ENCODE measurements at places on chromosomes 16 and 17.

GRCh38 chr16:12254566-12254965 is 278.0 kb downstream of the SNX29 start:
- DNase-seq: no peak

DNA sequence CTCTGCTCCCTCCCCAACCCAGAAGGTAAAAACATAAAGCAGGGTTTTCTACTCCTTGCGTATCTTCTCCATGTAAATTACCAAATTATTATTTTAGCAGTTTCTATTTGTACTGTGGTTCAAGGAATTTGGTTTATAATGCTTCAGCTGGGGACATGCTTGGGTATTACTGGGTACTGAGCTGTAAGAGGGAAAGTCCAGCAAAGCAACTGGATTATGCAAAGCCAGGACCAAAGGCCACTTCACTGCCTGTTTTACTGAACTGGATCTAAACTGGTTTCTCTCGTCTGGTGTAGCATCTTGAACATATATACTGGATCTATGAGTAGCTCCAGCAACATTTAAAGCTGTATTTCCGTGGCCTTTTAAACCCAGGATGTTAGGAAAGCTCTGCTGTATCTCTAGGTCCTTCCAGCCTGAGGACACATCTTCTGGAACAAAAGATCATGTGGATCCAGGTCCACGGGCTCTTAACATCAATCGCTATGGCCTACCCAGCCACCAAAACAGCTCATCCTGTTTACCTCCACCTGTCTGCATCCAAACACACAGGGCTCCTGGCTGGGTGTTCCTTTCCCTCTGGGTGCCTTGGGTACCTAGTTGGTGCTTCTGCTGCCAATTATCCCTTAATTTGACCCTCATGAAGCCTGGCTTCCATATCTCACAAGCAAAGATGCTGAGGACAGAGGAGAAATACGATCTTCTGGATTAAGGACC is 7.2 kb downstream of the PMP22 start:
- DNase-seq: no peak

GRCh38 chr17:49218941-49219913 is 8.7 kb downstream of the ABI3 start:
- DNase-seq: no peak

GRCh38 chr17:3635474-3636153 is 436 bp downstream of the SHPK start:
- DNase-seq: peak; percentile 20

DNA sequence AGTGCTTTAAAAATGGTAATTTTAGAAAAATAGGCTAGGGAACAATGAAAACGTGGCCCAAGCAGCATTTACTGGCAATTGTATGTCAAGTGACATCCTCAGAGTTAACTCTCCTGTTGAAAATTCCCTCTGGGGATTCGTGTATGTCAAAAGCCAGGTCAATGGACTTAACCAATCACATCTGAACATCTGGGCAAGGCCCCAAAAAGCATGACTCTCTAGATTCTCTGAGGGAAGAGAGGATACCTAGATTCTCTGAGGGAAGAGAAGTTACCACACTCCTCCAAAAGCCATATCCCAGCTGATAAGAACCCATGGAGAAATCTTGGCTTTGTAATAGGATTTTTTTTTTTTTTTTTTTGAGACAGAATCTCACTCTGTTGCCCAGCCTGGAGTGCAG is 23.5 kb downstream of the NFE2L1 start:
- DNase-seq: no peak

- peak; percentile 70 for DNase-seq
Measured at GRCh38 chr16:85491058-85491771, 121.9 kb upstream of the GSE1 start.

DNA sequence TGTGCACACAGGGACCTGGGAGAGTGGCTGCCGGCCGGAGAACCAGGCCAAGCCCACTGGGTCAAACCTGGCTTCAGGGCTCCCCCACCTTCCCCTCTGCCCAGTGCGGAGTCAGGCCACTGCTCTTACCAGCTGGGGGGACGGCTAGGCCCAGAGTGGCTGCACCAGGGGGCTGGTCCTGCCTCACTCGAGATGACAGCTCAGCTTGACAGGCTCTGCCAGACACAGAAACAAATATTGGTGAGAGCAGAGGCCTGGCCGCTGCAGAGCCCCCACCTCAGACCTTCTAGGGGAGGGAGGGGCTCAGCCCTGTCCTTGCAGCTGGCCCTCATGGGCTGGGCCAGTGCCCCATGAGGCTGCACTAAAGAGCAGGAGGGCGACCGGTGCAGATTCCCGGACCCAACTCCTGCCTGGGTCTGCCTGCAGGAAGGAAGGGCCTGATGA is 4.5 kb downstream of the NUDT16L1 start:
- no peak for DNase-seq

DNA sequence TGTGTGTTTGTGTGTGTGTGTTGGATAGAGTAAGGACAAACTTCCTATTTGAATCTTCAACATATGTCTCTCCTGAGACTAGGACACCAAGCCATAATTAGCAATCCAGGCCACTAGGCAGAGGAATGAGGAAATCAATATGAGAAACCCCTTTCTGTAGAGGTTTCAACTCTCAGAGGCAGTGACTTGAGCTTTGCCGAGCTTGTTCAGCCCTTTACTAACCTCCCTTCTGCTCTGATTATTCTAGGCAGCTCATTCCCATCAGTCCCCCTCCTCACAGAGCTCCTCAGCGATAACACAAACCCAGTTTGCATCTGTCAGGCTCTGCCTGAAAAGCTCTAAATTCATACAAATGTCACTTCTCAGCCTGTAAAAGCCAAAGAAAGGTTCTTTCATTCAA is 1030.3 kb downstream of the CDH8 start:
- no peak for DNase-seq

GRCh38 chr16:63614429-63614828 is 1507.4 kb downstream of the CDH11 start:
- DNase-seq: no peak

DNA sequence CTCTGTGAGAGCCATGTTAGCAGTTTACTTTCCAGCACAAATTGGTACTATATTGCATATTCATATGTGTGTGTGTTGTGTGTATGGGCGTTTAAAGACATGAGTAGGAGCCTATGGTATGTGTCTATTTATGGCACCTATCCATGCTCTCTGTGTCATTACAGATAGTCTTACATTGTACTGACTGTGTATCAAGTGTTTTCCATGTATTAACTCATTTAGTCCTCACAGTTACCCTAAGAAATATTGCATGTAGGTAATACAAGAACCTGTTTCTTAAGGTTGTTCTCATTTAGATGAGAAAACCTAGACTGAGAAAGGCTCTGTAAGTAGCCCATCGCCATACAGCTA is 1.6 kb downstream of the ALG1 start:
- DNase-seq: no peak

- no peak for DNase-seq
Measured at GRCh38 chr17:67098006-67098405, 53.7 kb downstream of the CACNG1 start.

- DNase-seq: peak; percentile 99
Measured at GRCh38 chr16:85027349-85027957, at the start of gene KIAA0513. TSS of gene KIAA0513 (plus strand) at chr16:85027795. CDS start at chr16:85067072, 39,277 bp downstream.

DNA sequence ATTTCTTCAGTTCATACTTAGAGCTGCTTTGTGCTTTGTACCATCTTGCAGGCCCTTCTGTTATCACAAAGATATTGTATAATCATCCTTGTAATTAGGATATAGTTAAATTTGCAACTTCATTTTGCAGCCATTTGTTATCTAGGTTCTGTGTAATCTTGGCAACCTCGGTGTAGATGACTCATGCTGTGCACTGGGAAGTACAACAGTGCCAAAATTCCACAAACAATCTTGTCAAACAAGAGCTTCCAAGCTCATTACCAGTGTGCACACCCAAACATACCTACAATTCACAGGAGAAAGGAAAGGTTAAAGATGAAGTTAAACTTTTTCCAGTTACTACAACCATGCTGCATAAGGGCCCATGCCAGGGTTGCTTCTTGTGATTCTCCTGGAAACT is 1231.8 kb downstream of the CDH11 start:
- no peak for DNase-seq

DNA sequence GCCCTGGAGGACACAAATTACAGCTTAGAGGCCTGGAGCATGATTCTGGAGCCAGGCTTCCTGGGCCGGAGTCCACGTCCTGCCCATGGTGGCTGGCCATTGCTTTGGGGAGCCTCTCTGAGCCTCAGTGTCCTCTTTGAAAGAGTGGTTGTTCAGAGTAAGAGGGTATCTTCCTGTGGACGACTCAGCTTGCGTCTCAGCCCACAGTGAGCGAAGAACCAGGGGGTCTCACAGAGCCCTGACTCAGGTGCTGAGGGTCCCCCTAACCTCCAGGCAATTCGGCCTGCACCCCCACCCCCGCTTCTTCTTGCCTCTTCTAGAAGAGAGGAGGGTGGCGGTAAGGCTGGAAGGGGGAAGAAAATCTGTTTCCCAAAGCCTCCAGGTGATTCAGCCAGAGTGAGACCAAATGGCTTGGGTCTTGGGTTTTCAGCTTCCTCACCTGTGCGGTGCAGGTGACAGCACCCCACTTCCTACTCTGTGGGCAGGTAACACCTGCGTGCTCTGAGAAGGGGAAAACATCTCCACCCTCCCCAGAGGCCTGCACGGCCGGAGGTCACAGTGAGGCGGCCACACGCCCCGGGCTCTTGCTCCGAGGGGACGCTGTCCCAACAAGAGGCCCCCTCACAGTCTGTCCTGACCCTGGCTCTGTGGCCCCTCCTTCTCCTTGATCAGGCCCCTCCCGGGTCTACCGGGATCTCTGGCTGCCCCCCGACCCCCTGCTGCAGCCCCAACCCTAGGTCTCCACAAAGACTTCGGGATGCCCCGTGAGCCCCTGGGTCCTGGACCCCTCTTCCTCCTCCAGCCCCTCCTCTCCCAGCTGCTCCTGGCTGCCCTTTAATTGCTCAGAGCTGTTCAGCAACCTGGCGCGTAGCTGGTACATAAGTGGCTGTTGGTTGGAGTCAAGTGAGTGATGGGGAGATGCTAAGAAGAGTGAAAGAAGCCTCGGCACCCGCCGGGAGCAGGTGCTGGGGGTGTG is 119.2 kb downstream of the METRNL start:
- DNase-seq: no peak

DNA sequence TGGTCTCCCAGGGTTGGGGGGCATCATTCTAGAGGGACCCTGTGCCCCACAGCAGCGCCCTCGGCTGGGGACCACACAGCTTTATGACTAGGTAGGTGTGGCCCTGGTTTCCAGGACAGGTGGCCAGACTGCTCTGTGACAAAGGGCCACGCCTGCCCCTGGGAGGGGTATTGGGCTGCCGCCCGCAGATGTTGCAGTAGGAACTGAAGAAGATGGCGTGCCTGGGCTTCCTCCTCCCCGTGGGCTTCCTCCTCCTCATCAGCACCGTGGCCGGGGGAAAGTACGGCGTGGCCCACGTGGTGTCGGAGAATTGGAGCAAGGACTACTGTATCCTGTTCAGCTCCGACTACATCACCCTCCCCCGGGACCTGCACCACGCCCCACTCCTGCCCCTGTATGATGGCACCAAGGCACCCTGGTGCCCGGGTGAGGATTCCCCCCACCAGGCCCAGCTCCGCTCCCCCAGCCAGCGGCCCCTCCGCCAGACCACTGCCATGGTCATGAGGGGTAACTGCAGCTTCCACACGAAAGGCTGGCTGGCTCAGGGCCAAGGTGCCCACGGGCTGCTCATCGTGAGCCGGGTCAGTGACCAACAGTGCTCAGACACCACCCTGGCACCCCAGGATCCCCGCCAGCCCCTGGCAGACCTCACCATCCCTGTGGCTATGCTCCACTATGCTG is at the start of gene SPPL2C:
Gene SPPL2C, plus strand, starts transcription at position 187 of the 681 bp plus-strand sequence. Its CDS starts 26 bp downstream, at position 213.
- no peak for DNase-seq

GRCh38 chr16:78780808-78781207 is 681.4 kb downstream of the WWOX start:
- DNase-seq: no peak

DNA sequence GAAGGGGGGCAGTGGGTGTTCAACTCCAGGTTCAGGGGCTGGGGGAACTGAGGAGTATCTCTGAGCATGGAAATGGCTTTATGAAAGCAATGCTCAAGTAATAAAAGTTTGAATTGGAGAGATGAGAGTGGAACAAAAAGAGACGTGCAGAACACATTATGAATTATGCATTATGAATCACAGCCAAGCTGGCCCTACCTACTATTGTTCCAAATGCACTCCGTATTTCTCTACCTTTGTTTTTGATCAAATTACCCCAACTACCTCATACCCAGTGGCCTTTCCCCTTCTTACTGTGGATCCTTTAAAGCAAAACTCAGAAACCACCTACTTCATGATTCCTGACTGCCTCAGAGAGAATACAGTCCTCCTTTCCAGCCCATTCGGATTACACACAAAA is 38.1 kb downstream of the TEKT3 start:
- no peak for DNase-seq

DNA sequence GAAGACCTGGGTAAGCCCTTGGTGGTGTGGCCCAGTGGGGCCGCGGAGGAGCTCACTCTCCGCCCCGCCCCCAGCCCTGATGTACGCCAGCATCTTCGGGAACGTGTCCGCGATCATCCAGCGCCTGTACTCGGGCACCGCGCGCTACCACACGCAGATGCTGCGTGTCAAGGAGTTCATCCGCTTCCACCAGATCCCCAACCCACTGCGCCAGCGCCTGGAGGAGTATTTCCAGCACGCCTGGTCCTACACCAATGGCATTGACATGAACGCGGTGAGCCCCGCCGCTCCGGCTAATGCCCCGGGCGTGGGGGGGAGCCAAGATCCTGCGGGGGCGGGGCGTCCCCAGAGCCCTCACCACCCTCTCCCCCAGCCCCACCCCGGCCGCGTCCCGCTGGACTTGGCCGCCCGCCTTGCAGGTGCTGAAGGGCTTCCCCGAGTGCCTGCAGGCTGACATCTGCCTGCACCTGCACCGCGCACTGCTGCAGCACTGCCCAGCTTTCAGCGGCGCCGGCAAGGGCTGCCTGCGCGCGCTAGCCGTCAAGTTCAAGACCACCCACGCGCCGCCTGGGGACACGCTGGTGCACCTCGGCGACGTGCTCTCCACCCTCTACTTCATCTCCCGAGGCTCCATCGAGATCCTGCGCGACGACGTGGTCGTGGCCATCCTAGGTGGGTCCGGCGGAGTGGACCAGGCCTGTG is 12.1 kb upstream of the DCAF7 start:
- no peak for DNase-seq

DNA sequence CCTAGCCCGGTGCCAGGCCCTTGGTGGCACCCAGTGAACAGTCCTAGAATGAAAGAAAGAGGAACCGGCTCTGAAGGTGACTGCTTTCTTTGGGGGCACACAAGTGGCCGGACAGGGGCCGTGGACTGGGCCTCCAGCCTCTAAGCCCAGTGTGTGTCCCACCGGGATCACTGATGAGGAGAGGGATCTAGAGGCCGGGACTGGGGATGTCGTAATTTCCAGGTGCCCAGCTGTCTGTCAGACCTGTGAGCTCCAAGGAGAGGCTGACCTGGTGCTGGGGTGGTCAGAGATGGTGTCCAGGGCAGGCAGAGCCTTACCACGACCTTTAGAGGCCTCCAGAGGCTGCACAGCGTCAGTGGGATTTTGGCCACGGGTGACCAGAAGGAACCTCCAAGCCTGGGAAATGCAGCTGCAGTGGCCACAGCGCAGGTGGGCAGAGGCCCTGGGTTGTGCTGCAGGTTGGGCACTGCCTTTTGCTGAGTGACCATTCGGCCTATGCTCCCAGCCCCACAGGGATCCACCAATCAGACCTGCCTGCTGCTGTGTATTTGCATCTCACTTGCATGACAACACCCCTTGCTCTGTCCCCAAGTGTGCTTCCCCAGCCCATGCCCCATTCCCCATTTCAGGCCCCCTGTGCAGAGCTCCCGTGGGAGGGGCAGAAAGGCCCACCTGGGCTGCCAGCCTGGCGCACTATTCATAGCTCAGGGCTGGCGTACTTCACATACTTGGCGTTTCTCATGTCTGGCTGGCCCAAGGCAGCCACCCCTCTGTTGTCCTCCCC is 12.5 kb downstream of the ARHGAP23 start:
- DNase-seq: no peak

GRCh38 chr17:14737984-14738651 is 437.2 kb downstream of the HS3ST3B1 start:
- peak; percentile 23 for DNase-seq

GRCh38 chr17:78227455-78227916 is 3.9 kb upstream of the TMEM235 start:
- DNase-seq: no peak

Data from HEK293T (cell line).